ENCODE measurements at places on chromosomes 2 and 18.

GRCh38 chr2:150859877-150860276 is 372.4 kb upstream of the RND3 start:
- no peak for DNase-seq

DNA sequence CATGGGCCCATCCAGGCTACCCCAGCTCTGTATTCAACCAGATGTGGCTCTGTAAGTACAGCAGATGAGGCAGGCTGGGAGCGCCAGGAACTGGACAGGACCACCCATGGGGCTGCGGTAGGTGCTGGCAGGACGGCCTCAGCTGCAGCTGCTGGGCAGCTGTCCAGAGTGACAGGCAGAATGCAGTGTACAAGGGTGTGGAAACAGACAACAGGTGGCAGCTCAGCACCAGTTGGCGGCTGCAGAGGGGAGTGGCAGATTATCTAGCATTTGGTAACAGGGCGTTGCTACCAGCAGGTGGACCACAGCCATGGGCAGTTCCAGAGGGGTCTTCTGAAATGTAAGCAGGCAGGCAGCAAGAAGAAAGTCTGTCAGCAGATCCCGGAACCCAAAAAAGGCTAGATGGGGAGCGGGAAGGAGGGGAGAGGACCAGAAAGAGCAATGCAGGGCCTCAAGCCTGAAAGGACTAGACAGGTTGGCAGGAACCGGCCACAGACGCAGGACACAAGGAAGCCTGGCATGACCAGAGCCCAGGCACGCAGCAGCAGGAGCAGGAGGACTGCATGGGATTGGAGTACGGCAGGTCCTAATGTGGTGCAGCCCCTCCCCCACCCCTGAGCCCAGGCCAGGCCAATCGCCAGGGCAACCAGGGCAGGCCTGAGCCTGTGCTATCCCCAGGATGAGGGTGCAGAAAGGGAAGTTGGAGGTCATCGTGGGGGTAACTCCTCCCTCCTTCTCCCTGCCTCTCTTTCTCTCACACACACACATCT is 24.7 kb downstream of the PKDCC start:
- DNase-seq: peak; percentile 85

GRCh38 chr2:232645061-232645460 is 11.7 kb downstream of the EFHD1 start:
- no peak for DNase-seq

- DNase-seq: peak; percentile 96
Measured at GRCh38 chr2:143264851-143265250, 135.6 kb downstream of the ARHGAP15 start.
